ENCODE measurements at places on chromosomes 2 and 18.

GRCh38 chr2:141968433-141968832 lies 162.4 kb downstream of the LRP1B start:
- no peak overlapping the region for H3K27ac ChIP-seq
- H3K36me3 ChIP-seq: no peaks in the 10 kb centered on the region
- no peaks in the 10 kb centered on the region for H3K27me3 ChIP-seq
- H3K4me1 ChIP-seq: no peaks in the 10 kb centered on the region
- H3K4me3 ChIP-seq: no peak overlapping the region

DNA sequence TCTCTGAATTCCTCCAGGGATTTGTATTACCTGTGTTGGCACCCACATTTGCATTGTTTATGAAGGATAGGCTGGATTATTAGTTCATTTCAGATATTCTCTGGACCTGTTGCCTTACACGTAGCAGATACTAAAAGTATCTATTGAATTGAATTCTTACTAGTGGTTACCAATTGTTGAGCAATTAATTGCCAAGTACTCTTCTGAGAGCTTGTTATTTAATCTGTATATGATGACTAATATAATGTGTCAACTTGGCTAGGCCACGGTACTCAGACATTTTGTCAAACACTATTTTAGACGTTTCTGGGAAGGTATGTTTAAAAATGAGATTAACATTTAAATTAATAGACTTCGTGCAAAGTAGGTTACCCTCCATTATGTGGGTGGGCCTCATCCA lies 2.5 kb upstream of the SPP2 start:
- no peak overlapping the region for H3K4me3 ChIP-seq
- no peak overlapping the region for H3K27ac ChIP-seq
- H3K4me1 ChIP-seq: no peaks in the 10 kb centered on the region
- no peak for DNase-seq
- no peaks in the 10 kb centered on the region for H3K36me3 ChIP-seq

- no peaks in the 10 kb centered on the region for H3K4me1 ChIP-seq
- H3K4me3 ChIP-seq: no peak overlapping the region
- no peaks in the 10 kb centered on the region for H3K27me3 ChIP-seq
- H3K27ac ChIP-seq: no peak overlapping the region
- no peak for DNase-seq
These were observed 172.3 kb downstream of the PRKCE start for GRCh38 chr2:45823723-45824206.

GRCh38 chr18:3397031-3397750 lies 52.8 kb upstream of the TGIF1 start:
- H3K27ac ChIP-seq: no peak overlapping the region
- no peak overlapping the region for H3K4me3 ChIP-seq
- H3K4me1 ChIP-seq: peaks cover 9% of the 10 kb centered on the region

- H3K4me1 ChIP-seq: peaks cover 32% of the 10 kb centered on the region
- H3K4me3 ChIP-seq: no peak overlapping the region
- no peaks in the 10 kb centered on the region for H3K27me3 ChIP-seq
These were observed 9.5 kb downstream of the BIN1 start for GRCh38 chr2:127097471-127097765.
